ENCODE measurements at places on chromosomes 2 and 18.

GRCh38 chr2:175577368-175577970 lies 396.0 kb upstream of the ATP5MC3 start:
- no peak for DNase-seq

- peak; percentile 39 for DNase-seq
These were observed 259.1 kb upstream of the AGAP1 start for GRCh38 chr2:235234736-235235135.

DNA sequence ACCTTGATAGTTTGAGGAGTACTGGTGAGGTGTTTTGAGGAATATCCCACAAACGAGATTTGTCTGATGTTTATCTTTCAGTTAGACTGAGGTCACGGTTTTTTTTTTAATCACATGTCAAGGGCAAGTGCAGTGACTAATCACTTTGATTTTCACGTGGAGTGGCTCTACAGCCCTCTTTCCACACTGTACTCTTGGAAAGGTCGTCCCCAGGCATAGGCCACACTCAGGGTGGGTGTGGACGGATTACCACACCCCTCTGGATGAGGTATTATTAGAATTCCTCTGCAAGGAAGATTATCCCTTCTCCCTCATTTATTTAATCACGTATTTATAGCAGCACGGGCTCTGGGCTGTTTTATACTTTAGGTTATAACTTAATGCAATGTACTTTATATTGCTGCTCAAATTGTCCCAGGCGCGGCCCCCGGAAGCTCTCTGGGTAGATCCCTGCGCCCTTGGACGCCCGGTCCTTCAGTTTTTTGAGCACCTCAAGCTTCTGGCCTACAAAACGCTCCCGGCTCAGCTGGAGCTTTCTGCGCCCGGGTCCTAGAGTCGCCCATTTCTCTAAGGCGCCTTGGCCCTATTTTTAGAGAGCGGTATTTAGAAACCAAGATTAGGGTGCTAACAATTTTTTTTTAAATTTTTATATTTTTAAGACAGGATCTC lies 515 bp upstream of the PLEKHB2 start:
- peak; percentile 85 for DNase-seq

DNA sequence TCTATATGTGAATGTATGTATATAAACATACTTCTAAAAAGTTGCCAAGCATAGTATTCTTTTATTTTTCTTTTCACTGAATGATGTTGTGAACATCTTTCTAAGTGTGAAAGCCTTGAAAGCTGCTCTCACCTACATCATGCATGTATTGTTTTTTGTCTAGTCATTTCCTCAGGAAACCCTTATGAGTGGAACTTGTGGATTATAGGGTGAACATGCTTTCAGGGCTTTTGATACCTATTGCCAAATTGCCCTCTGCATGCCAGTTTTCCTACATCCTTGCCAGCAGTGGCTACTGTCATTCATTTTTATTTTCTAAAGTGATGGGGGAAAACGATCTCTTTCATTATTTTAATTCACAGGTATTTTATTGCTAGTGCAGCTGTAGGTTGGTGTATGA lies 78.3 kb downstream of the ADAM23 start:
- DNase-seq, result no peak
